Stimulated activated effector memory CD8-positive, alpha-beta T cell treated with anti-CD3 and anti-CD28 coated beads, Interleukin-12 subunit alpha, Interleukin-12 subunit beta, amount 100 ng/mL, for 72 hours (primary cell): ENCODE measurements at places on chromosomes 13 and 19.

DNA sequence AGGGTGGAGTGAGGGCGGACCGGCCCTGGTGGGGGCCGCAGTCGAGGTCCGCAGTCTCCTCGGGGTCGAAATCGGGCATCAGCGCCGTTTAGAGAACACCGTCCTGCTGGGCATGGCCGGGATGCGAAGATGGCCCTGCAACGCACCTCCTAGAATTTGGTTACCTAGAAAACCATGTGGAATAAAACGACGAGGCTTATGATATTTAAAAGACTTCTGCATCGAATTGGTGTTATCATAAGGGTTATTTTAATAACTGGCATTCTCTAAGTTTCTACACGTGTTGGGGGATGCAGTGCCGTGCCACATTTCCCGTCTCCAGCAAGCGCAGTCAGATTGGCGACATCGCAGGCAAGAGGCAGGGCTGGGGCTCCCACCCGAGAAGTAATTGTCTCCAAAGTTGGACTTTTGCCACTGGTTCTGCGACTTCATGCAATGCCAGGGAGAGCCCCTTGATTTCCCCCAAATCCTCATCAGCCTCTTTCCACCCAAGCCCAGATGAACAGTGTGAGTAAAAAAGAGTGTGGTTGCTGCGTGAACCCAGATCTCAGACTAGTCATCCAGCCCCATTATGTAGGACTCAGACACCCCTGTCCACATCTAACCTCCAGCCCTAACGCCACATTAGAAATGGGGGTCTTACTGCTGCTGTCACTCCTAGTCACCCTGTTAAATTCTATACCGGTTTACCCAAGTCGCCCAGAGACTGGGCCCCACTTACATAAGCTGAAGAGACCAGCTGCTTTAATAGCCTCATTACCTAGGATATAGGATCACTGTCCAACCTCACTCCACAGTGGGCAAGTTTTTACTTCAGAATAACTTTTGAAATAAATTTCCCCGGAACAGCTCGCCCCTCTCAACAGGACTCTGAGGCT is 571 bp upstream of the DHRS12 start:
- DNase-seq = no peak

- no peak for DNase-seq
Measured at GRCh38 chr19:38047049-38047438, 140.0 kb downstream of the SIPA1L3 start.

DNA sequence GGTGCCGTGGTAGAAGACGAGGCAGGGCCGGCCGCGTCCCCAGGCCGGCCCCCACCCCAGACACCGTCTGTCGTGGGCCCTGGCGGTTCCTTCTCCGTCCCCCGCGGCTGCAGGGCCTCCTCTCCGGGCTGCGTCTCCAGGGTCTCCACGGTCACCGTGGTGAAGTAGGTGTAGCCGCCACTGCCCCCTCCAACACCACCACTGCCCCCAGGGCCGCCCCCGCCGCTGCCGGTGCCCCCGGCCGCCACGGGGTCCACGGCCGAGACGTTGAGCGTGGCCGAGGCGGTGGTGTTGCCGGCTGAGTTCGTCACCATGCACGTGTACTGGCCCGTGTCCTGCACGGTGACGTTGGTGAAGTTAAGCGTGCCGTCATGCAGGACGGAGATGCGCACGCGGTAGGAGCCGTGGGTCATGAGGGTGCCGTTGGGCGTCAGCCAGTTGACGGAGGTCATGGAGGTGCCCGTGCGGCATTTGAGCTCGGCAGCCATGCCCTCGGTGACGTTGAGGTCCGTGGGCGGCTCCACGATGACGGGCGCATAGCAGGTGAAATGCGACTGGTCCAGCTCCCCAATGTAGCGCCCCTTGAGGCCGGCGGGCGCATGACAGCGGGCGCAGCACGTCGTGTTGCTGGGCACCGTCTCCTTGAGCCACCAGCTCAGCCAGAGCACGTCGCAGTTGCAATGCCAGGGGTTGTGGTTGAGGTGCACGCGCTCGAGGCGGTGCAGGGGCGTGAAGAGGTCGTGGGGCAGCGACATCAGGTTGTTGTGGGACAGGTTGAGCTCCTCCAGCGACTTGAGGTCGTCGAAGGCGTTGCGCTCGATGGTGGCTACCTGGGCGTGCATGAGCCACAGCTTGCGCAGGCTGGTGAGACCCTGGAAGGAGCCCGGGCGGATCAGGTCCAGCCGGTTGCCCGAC is 4.6 kb upstream of the ASPDH start:
- no peak for DNase-seq

- DNase-seq = peak; percentile 57
Measured at GRCh38 chr19:51887522-51888498, at the start of gene ZNF577. Gene ZNF577, minus strand, starts transcription at chr19:51887951. Its CDS starts 7,569 bp downstream, at chr19:51880382.

DNA sequence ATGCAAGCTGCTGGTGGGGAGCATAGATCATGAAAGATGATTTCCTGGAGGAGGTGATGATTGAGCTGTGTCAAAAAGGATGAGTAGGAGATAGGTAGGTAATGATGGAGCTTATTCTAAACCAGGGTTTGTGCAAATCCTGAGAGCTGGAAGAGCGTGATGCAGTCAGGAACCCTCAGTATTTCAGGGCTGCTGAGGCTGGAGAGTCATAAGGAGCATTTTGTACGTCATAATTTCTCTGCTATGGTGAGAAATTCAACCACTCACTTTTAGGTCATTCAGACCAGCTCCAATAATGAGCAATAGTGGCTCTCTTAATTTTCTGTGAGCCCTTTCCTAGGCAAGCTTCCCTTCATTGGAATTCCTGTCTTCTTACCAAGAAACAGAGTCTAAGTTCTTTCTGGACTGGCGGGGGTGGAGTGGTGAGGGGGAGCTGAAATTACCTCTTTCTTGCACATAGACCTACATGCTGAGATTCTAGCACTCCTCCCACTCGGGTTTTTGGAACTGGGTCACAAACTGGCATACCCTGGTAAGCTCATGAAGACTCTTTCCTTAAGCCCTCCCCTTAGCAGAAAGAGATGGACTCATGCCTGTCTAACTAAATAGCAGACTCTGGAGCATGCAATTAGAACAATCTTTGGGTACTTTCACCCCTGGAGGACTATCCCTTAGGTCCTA is 62.2 kb upstream of the MYCBP2 start:
- DNase-seq = peak; percentile 72

DNA sequence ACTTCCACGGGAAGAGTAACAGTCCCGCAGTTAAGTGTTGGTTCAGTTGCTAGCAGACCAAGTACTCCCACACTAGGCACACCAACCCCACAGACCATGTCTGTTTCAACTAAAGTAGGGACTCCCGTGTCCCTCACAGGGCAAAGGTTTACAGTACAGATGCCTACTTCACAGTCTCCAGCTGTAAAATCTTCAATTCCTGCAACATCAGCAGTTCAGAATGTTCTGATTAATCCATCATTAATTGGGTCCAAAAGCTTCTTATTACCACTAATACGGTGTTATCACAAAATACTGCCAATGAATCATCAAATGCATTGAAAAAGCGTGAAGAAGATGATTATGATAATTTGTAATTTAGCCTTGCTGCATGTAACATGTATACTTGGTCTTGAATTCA is 95.8 kb downstream of the URI1 start:
- no peak for DNase-seq

- peak; percentile 52 for DNase-seq
Measured at GRCh38 chr19:45446295-45446694, 21.5 kb upstream of the FOSB start.

- no peak for DNase-seq
Measured at GRCh38 chr19:28889941-28890670, 322.8 kb downstream of the UQCRFS1 start.

- no peak for DNase-seq
Measured at GRCh38 chr13:29681864-29682263, 86.4 kb upstream of the SLC7A1 start.

DNA sequence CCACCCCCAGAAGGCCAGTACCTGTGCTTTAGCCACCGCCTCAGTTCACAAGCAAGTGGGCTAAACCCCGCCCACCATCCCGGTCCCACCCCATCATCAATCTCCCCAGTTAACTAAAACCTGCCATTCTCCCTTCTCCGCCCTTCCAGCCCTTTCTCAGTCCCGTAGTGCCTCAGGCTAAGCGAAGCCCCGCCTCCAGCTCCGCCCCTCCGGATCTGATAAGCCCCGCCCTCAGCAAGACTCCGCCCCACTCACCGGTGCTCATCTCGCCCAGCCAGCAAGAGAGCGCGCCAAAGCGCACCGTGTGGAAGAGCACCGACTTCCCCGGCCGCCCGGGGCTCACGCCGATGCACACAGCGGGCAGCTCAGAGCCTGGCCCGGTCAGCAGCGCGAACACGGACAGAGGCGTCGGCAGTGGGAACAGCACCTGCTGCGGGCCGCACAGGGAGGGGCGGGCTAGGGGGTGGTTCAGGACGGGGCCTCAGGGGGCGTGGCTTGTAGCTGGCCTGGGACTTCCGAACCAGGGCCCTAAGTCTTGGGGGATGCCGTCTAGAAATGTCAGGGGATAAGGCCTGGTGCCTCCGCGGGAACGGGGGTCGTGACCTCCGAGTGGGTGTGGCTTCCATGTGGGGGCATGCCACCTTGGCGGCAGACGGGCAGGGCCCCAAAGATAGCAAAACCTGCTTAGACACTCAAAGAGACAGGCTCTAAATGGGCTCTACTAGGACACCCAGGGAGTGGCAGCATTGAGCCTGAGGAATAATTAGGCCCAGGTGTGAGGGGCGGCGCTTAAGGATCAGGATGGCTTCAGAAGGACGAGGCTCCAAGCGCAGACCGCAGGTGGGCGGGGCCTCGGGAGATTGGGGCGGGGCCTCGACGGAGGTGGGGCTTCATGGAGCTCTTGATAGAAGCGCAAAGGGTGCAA is 21.4 kb downstream of the MAP4K1 start:
- no peak for DNase-seq

- DNase-seq = no peak
Measured at GRCh38 chr19:29001141-29001581, 211.8 kb downstream of the UQCRFS1 start.

DNA sequence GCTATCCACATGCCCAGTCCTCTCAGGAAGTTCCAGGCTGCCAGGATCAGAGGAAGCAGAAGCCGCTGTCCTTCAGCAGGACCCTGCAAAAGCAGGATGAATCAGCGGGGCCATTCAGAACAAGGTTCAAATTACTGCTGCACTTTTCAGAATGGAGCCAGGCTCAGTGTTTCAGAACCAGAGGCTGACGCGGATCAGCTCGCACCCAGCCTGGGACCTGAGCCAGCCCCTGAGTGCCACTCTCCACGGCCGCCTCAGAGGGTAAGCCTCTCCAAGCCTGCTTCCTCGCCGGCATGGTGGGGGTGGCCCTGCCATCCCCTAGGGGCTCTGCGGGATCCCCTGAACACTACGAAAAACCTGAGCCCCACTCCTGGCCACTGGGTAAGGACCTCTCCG is 24.7 kb downstream of the RASA3 start:
- no peak for DNase-seq

DNA sequence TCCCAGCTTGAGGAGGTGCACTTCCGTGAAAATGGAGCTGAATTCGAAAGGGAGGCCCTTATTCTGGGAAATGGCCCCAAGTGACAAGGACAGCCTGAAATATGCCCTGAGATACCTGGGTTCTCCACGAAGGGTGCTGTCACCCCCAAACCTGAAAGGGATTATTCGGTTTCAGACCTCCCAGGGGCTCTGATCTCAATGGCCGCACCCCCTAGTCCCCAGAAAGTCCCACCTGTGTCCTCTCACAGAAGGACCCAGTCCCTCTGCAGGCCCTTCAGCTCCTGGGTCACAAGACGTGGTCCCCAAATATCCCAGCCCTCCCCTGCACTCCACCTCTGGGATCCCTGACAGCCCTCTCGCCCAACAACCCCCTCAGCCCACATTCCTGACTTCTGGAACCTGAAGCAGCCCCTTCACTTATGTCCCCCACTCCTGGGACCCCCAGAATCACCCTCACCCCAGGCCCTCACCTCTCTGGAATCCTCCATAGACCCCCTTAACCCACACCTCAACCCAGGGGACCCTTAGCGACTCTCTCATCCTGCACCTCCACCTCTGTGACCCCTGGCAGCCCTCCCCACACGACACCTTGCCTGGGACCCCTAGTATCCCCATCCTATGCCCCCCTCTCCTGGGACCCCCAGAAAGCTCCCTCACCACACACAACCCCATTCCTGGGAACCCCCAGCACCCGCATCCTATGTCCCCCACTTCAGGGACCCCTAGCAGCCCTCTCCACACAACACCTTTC is 606 bp downstream of the SYNGR4 start:
- DNase-seq = no peak

DNA sequence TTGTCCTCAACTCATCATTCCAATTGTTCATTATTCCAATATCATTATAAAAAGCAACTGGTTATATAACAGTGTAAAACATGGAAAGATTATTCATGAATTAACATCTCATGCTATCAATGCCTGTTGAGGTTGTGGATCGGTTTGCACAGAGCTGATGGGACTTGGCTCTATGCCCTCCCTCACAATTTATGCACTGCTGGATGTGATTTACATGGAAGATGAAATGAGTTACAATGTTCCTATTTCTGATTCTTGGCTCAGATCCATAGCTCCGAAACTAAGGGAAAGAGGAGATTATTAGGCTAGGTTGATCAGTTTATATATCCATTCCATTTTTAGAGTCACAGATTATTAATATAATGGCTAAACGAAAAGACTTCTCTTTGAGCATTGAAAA is 38.6 kb downstream of the SCEL start:
- DNase-seq = no peak

DNA sequence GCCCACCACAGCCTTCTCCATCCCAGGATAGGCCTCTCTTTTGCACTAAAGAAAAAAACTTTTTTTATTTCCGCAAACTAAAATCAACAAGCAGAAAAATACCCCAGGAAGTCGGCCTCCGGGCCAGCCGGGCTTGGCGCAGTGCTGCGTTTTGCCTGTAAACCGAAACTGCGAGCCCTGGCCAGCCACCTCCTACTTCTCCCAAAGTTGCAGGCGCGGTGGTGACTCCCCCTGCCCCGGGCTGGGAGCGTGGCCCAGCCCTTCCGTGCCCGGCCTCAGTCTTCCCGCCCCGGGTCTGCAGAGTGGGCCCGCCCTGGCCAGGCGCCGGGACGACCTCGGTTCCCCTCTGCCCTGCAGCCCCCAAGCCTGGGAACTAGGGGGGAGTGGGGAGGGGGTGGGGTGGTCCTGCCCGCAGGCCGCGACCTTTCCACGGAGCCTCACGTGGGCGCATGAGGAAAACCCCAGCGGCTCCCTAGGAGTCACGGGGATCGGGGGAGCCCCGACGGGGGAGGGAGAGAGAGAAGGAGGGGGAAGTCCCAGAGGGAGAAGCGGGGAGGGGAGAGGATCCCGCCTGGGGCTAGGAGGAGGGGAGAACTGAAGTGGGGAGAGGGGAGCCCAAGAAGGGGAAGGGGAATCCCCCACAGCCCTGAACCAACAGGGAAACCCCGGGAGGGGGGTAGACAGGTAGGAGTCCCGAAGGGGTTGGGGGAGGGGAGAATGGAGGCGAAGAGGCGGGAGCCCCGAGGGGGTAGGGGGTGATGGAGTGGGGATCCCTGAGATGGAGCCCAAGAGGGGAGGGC is 3.0 kb downstream of the GADD45B start:
- DNase-seq = peak; percentile 39

GRCh38 chr19:10575011-10575716 is 6.4 kb upstream of the CDKN2D start:
- DNase-seq = no peak

- DNase-seq = no peak
Measured at GRCh38 chr19:51342631-51343569, 961 bp upstream of the VSIG10L start.

GRCh38 chr13:93967286-93967685 is 512.2 kb downstream of the DCT start:
- no peak for DNase-seq
